ENCODE measurements at places on chromosomes 1 and 21. TPM values are rescaled to one million over a fixed set of nuclear protein-coding genes. Genes with fewer than 3 reads are reported as not detected.

DNA sequence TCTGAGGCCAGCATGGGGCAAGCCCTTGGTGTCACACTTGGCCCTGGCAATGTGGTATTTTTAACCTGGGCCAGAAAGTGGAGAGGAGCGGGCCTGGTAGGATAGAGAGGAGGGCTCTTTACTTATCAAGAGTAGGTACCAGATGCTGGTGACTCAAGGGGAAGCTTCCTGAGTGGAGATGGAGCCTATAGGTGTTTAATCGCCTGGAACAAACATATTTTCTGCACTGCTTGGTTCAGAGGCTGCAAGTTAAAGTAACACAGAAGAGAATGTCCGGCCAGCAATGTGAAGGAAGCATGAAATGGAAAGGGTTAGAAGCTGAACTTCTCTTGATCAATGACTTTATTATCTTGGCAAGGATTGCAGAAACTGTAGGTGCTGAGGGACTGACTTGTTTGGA is 74.3 kb downstream of the DDR2 start:
- DNase-seq: no peak

- DNase-seq: no peak
Measured at GRCh38 chr1:198549866-198550265, 9.4 kb upstream of the ATP6V1G3 start.

DNA sequence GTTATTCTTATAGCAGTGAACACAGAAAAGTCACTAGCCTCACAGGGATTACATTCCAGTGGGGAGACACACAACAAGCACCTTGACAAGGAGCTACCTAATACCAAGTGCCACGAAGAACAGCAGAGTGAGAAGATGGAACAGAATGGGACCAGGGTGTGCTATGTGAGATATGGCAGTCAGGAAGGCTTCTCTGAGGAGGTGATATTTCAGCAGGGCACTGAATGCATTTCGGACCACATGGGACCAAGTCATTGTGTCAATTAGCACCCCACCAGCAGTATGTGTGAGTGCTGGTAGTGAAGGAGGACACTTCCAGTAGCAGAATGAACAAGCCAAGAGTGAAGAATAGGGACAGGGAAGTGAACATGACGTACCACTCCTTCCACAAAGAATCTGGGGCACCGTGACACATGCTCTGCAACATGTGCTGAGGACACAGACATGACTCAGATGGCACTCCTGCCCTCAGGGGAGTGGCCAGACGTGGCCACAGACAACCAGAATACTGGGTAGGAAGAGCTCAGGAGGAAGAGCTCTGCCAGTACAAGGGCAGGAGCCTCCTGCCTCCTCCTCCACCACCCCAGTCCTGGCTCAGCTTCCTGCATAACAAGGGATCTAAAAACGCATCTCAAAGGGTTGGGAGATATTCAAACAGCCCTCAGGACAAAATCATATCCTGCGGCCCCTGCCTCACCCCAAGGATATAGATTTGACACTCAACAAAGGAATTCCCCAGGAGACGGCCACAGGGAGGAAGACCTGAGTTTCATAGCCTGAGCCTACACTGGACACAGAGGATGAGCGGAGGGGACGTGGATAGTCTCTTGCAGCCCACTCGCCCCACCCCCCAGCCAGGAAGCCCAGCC is 102.5 kb downstream of the TRABD2B start:
- DNase-seq: no peak

DNA sequence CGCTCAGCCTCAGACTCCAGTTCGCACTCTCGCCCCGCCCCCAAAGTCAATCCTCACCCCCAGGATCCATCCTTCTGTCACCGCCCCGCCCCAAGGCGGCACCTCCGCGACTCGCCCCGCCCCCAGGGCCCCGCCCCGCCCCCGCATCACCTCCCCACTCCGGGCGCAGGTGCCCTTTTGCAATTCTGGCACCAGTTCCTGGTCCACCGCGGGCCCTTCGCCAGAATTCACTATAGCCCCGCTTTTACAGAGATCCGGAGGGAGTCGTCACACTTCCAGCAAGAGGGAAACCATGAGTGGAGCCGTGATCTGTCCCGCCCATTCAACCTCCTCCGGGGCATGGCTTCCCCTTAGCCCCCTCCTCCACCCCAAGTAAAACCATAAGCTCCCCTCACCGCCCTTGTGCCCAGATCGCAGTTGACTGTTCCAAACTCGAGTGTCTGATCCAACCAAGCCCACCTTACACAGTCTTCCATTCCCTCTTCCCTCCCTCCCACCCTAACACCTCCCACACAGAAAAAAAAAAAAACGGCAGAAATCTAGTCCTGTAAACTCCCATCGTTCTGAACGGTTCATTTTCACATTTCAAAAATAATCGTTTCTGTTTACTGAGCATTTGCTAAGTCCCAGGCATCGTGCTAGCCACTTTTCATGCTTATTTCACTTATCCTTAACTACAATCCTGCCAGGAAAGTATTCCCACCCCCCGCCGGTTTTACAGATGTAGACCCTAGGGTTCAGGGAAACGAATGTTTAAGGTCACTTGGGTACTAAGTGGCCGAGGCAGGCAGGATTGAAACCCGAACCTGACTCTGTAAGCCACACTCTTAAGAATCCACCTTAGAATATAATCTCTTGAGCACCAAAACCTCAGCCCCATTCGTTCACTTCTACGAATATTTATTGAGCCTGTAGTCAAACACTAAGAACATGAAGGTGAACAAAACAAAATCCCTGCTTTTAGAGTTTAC is 1.3 kb upstream of the DNAJC16 start:
- no peak for DNase-seq

GRCh38 chr1:190935925-190936324 is 458.3 kb upstream of the BRINP3 start:
- no peak for DNase-seq

DNA sequence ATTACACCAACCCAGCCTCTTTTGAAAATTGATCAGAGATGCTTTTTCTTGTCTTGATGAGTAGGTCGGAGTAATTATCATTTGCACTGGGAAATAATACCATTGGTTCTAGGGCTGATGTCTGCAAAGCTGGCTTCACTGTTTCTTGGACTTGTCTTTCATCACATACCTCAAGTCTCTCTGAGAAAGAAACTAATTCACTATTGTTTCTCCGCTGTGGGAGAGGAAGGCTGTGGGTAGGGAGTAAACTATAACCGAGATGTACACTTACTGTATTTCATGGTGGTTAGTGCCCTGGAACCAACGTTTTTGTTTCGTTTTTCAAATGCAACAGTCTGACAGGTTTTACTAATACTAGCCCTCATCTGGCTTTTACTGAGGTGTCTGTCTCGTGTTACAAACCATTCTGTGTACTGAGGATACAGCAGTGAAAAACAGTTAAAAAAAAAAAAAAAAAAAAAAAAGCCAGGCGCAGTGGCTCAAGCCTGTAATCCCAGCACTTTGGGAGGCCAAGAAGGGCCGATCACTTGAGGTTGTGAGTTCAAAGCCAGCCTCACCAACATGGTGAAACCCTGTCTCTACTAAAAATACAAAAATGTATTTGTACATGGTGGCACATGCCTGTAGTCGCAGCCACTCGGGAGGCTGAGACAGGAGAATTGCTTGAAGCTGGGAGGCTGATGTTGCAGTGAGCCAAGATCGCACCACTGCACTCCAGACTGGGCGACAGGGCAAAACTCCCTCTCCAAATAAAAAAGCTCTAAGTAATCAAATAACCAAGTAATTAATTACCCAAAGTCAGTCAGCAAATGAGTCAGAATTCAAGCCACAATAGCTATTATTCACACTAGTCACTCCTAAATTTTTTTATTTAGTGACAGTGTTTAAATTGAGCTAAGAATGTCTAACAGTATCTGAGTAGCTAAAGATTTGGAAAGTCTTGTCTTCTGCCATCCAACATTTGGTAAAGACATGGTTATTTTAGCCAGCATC is 23.3 kb downstream of the TOMM20 start:
- DNase-seq: peak; percentile 27

DNA sequence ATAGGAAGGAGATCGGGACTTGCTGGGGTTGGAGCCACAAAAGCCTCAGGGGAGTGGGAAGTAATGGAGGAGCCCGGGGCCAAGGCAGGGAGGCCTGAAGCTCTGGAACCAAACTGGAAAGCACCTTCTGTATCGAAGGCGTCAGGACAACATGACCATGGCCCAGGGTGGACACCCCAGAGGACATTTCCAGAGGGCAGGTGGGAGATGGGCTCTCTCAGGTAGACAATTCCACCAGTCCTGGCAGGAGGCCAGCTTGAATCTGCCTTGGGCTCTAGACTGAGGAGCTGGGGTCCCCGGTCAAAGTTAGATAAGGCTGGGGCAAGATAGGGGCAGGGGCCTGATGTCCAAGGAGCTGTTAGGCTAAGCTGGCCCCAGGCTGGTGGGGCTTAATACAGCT is 104.9 kb upstream of the EDN2 start:
- DNase-seq: no peak

DNA sequence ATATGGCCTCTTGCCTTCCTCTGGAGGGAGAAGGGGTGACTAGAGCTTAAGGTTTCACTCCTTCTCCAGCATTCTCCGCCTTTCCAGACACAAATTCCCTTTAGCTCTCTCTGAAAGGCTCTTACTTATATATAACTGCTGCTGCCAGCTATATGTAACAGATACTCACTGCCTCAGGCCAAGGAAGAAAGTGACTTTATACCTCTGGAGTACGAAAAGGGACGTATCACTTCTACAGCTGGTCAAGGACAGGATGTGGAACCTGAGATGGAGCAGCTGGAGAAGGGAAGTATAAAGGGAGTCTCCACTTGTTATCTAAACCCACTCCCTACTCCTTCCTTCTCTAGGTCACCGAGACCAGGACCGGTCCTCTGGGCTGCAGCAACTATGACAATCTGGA is 102.4 kb downstream of the BRINP2 start:
- DNase-seq: no peak

The ITPKB gene
- total RNA-seq: 185 TPM

The KCNJ10 gene
- total RNA-seq: not detected

The ST7L gene
- 22.6 TPM for total RNA-seq

The CD2 gene
- 178 TPM for total RNA-seq
